ENCODE measurements at places on chromosomes 16 and 17.

GRCh38 chr16:54160939-54161897 is 125.4 kb downstream of the IRX3 start:
- no peaks in the 10 kb centered on the region for H3K36me3 ChIP-seq
- H3K4me3 ChIP-seq: no peak overlapping the region
- H3K27me3 ChIP-seq: peaks cover 8% of the 10 kb centered on the region
- no peak for DNase-seq

DNA sequence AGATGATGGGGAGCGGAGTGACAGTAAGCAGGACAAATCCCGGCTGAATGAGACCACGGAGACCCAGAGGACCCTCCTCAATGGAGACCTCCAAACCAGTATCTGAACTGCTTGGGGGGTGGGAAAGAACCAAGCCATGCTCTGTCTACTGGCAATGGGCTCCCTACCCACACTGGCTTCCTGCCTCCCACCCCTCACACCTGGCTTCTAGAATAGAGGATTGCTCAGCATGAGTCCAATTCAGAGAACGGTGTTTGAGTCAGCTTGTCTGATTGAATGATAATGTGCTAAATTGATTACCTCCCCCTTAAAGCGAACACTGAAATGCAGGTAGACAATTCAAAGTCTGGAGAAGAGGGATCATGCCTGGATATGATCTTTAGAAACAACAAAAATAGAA is 5.5 kb downstream of the SSTR2 start:
- DNase-seq: no peak
- H3K4me3 ChIP-seq: no peak overlapping the region
- peaks cover 43% of the 10 kb centered on the region for H3K27me3 ChIP-seq
- peaks cover 33% of the 10 kb centered on the region for H3K4me1 ChIP-seq
- H3K27ac ChIP-seq: no peak overlapping the region

DNA sequence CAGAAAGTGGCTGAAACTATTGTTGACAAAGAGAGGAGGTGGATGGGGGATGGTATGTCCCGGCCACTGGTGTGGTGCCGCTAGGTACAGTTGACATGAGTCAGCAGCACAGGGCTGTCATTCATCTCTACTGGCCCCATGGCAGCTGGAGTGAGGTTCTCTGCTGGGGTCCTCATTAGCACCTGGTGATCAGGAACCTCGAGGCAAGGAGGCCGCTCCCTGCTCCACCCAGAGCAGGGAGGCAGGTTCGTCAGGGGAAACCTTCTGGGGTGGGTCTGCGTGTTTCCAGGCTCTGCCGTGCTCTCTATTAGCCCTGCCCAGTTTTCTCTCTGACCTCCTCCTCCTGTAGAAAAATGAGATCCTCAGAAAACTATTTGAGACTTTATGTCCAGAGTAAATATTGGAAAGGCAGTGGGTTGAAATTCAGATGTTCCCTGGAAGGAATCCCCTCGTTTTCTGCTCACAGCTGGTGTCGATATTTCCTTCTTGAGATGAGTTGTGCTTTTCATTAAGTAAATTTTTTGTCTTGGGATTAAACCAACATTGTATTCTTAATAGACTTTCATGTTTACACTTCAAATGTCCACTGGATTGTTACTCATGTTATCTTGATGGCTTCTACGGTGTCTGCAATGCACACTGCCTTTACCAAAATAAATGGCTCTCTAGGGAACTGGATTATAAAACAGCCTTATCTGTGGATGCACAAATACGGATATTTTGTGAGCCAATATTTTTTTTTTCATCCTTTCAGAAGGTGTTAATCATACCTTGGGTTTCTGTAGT is 7.1 kb downstream of the NTN1 start:
- no peak for DNase-seq
- H3K27me3 ChIP-seq: peaks cover 86% of the 10 kb centered on the region
- H3K4me1 ChIP-seq: peaks cover 5% of the 10 kb centered on the region
- no peaks in the 10 kb centered on the region for H3K36me3 ChIP-seq
- H3K4me3 ChIP-seq: no peak overlapping the region
- no peak overlapping the region for H3K27ac ChIP-seq

- H3K27me3 ChIP-seq: peaks cover 10% of the 10 kb centered on the region
- peak overlapping the region; percentile 29 for H3K4me3 ChIP-seq
- peak; percentile 89 for DNase-seq
- peaks cover 26% of the 10 kb centered on the region for H3K4me1 ChIP-seq
- H3K27ac ChIP-seq: peak overlapping the region; percentile 91
Observed at GRCh38 chr16:391885-392335, 5.1 kb upstream of the NME4 start.

DNA sequence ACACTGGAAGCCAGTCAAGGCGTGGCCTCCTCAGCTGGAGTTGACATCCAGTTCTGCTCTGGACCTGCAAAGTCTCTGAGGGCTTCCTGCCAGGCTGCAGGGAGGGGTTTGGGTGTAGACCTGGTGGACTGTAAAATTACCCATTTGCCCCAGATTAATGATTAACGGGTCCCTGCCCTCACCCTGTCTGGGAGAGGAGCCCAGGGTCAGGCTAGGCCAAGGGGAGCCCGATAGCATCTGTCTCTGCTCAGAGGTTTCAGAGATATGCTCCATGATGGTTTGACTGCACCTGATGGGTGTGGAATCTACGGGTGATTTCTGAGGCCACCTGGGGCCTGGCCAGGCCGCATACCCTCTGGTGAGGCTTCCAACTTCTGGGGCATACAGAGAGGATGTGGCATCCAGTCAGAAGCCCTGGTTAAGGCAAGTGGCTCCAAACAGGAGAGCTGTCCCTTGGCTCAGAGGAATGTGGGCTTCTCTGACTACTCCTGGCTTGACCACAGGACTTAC is 11.2 kb downstream of the PPY start:
- H3K4me1 ChIP-seq: peaks cover 23% of the 10 kb centered on the region
- no peak overlapping the region for H3K27ac ChIP-seq
- H3K27me3 ChIP-seq: peaks cover 11% of the 10 kb centered on the region
- H3K4me3 ChIP-seq: no peak overlapping the region
- DNase-seq: no peak
- H3K36me3 ChIP-seq: no peaks in the 10 kb centered on the region

DNA sequence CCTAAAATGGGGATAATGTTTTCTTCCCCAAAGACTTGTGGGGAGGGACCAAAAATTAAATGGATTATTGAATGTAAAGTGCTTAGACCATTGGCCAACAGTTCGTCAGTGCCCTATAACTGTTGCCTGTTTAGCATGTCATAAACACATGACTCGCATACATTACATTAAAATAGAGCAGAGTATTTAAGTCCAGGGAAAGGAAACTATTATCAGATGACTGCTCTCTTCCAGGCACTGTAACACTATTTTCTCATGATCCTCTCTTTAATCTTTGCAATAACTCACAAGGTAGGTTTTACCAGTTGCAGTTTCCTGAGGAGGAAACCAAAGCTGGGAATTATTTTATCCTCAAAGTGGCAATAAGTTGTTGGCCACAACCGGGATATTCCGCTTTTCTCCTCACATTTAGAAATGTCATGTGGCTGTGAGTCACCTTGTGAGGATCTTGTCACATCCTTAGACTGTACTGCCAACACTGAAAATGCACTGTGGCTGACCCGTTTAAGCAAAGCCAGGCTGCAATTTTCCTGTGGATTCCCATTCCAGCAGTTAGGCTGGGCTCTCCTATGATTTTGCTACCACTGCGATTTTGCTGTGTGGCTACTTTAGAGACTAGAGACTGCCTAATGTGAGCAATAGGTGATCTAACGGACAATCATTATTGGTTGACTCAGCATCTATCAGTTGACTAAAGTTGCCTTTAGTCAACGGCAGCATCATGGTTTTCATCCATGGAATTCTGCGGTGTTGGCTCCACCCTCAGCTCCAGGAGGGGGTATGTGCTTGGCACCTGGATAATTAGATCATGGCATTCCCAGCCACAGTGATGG is 58.3 kb upstream of the DHX40 start:
- no peak overlapping the region for H3K4me3 ChIP-seq
- no peaks in the 10 kb centered on the region for H3K36me3 ChIP-seq
- no peak for DNase-seq
- H3K27me3 ChIP-seq: no peaks in the 10 kb centered on the region

- H3K27ac ChIP-seq: no peak overlapping the region
- H3K4me1 ChIP-seq: no peaks in the 10 kb centered on the region
- no peak overlapping the region for H3K4me3 ChIP-seq
Observed at GRCh38 chr16:13427943-13428342, 492.0 kb upstream of the ERCC4 start.

GRCh38 chr16:9666834-9667480 is 515.3 kb downstream of the GRIN2A start:
- DNase-seq: no peak
- H3K4me1 ChIP-seq: no peaks in the 10 kb centered on the region
- no peak overlapping the region for H3K27ac ChIP-seq

GRCh38 chr17:77382356-77382911 is 241.7 kb downstream of the SEC14L1 start:
- H3K27me3 ChIP-seq: no peaks in the 10 kb centered on the region
- no peaks in the 10 kb centered on the region for H3K36me3 ChIP-seq
- DNase-seq: peak; percentile 68
- H3K4me1 ChIP-seq: peaks cover 94% of the 10 kb centered on the region
- peak overlapping the region; percentile 48 for H3K4me3 ChIP-seq
- H3K27ac ChIP-seq: peak overlapping the region; percentile 79

DNA sequence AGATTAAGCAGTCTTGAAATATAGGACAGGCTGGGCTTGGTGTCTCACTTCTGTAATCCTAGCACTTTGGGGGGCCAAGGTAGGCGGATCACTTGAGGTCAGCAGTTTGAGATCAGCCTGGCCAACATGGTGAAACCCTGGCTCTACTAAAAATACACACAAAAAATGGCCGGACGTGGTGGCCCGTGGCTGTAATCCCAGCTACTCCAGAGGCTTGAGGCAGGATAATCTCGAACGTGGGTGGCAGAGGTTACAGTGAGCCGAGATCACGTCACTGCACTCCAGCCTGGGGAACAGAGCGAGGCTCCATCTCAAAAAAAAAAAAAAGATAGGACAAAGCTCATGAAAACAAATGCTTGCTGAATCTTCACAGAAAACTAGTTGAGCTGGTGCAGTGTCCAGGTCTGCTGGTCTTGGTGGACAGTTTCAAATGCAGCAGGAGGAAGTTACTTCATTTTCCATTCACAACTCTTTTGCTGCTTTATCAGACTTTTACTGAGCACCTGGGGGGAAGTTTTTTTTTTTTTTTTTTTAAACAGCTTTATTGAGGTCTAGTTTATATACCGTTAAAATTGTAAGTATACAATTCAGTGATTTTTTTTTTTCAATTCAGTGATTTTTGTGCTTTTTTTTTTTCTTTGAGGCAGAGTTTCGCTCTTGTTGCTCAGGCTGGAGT is 45.2 kb downstream of the SNX29 start:
- DNase-seq: no peak
- no peaks in the 10 kb centered on the region for H3K36me3 ChIP-seq
- H3K27ac ChIP-seq: no peak overlapping the region
- no peak overlapping the region for H3K4me3 ChIP-seq
- H3K4me1 ChIP-seq: peaks cover under 1% of the 10 kb centered on the region
- no peaks in the 10 kb centered on the region for H3K27me3 ChIP-seq

All from activated T-cell treated with anti-CD3 and anti-CD28 coated beads, Interleukin-2, amount 50 U/mL, for 24 hours (primary cell).